ENCODE measurements at places on chromosomes 16 and 17. TPM values are rescaled to one million over a fixed set of nuclear protein-coding genes. Genes with fewer than 3 reads are reported as not detected.

- DNase-seq, result no peak
- peaks cover 55% of the 10 kb centered on the region for H3K36me3 ChIP-seq
- no peak overlapping the region for H3K27ac ChIP-seq
- H3K4me1 ChIP-seq, result peaks cover 5% of the 10 kb centered on the region
- H3K4me3 ChIP-seq, result no peak overlapping the region
These were observed 7.6 kb downstream of the EME1 start for GRCh38 chr17:50380369-50381259.

DNA sequence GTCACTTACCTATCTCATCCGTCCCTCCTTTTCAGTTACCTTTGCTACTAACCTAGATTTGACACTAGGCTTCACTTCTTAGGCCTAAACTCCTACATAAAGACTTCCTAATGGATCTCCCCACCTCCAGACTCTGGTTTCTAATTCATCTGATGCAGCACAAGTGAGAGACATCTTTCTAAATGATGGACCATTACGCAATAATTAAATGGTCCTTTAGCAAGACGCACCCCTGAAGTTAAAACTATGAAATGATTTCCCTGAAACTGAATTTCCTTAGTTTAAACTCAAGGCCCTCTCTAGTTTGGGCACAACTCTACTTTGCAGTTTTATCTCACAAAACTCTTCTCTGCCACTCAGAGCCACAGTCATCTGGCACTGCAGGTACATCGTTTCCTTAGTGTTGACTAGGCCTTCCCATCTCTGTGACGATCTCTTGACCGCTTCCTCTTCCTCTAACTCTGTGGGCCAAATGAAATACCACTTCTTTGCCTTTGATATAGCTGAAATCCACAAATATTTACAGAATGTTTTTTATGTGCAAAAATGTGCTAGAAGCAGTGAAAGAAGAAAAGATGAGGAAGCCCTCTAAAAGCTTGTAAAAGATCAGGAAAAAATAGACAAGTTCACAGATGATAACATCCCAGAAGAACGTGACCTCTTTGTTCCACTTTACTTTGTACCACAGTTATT lies 3.3 kb downstream of the SYNRG start:
- no peak for DNase-seq
- no peaks in the 10 kb centered on the region for H3K27me3 ChIP-seq
- no peak overlapping the region for H3K27ac ChIP-seq
- no peak overlapping the region for H3K4me3 ChIP-seq
- H3K4me1 ChIP-seq, result peaks cover 40% of the 10 kb centered on the region
- peaks cover 9% of the 10 kb centered on the region for H3K36me3 ChIP-seq

Gene FAM20A
- total RNA-seq, result 4.6 TPM

GRCh38 chr17:40068917-40069750 lies 6.4 kb downstream of the THRA start:
- peak; percentile 94 for DNase-seq
- H3K27me3 ChIP-seq, result no peaks in the 10 kb centered on the region
- peak overlapping the region; percentile 91 for H3K27ac ChIP-seq
- peak overlapping the region; percentile 31 for H3K4me3 ChIP-seq

- H3K36me3 ChIP-seq, result peaks cover 37% of the 10 kb centered on the region
- peaks cover 29% of the 10 kb centered on the region for H3K4me1 ChIP-seq
- H3K27ac ChIP-seq, result peak overlapping the region; percentile 99
- no peak for DNase-seq
- H3K4me3 ChIP-seq, result peak overlapping the region; percentile 85
- H3K27me3 ChIP-seq, result no peaks in the 10 kb centered on the region
These were observed 573 bp downstream of the CTDNEP1 start for GRCh38 chr17:7250695-7251627.

Gene MAPK8IP3
- total RNA-seq, result 96.0 TPM

DNA sequence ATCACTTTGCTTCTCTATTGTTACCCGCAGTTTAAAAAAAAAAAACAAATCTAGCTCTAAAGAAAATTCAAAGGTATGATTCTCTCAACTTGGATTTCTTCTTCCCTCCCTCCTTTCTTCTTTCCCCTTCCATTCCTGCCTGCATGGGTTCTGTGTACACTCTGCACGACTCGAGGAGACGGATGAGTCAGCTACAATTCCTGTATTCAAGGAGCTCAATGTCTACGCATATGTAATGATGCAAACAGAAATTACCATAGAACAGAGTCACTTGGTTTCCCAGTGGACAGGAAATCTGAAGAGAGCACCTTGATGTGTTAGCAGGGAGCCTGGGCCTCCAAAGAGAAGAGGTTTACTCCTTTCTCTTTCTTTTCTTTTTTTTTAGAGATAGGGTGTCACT lies 92.3 kb downstream of the VPS53 start:
- H3K27me3 ChIP-seq, result no peaks in the 10 kb centered on the region
- H3K27ac ChIP-seq, result no peak overlapping the region

GRCh38 chr17:65533056-65533745 lies 28.2 kb downstream of the AXIN2 start:
- H3K27me3 ChIP-seq, result no peaks in the 10 kb centered on the region
- H3K36me3 ChIP-seq, result peaks cover 60% of the 10 kb centered on the region
- H3K4me1 ChIP-seq, result peaks cover 31% of the 10 kb centered on the region
- DNase-seq, result no peak
- no peak overlapping the region for H3K4me3 ChIP-seq

Gene TPPP3
- 6.7 TPM for total RNA-seq

DNA sequence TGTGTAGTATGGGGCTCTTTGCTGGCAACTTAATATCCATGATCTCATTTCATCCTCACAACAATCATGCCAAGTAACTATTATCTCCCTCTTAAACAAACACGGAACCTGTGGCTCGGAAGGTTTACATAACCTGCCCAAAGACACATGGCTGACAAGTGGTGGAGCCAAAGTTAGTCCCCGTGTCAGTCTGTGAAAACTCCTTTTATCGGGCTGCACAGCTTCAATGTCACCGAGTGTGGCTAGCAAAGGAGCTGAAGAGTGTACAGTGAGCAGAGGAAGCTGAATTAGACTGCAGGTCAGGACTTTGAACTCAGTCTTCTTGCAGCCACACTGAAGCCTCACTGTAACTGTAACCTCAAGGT lies 80.3 kb downstream of the PARN start:
- DNase-seq, result no peak
- peaks cover 4% of the 10 kb centered on the region for H3K4me1 ChIP-seq
- H3K36me3 ChIP-seq, result peaks cover 80% of the 10 kb centered on the region
- no peak overlapping the region for H3K4me3 ChIP-seq

DNA sequence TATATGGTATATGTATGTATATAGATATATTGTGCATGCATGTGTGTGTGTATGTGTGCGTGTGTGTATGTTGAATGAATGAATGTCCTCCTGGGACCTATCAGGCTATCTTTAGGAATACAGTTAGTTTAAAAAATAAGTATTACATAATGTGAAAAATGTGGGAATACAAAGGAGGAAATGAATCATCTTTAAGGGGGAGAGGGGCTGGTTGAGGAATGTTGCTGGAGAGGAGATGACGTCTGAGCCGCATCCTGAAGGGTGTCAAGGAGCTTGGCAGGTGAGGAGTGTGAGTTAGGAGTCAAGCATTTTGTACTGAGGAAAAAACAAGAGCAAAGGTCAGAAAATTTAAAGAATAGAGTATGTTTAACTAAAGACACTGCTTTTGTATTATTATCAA lies 62.4 kb upstream of the NLK start:
- no peak overlapping the region for H3K27ac ChIP-seq
- H3K27me3 ChIP-seq, result no peaks in the 10 kb centered on the region
- peaks cover 8% of the 10 kb centered on the region for H3K4me1 ChIP-seq
- no peaks in the 10 kb centered on the region for H3K36me3 ChIP-seq
- no peak overlapping the region for H3K4me3 ChIP-seq

DNA sequence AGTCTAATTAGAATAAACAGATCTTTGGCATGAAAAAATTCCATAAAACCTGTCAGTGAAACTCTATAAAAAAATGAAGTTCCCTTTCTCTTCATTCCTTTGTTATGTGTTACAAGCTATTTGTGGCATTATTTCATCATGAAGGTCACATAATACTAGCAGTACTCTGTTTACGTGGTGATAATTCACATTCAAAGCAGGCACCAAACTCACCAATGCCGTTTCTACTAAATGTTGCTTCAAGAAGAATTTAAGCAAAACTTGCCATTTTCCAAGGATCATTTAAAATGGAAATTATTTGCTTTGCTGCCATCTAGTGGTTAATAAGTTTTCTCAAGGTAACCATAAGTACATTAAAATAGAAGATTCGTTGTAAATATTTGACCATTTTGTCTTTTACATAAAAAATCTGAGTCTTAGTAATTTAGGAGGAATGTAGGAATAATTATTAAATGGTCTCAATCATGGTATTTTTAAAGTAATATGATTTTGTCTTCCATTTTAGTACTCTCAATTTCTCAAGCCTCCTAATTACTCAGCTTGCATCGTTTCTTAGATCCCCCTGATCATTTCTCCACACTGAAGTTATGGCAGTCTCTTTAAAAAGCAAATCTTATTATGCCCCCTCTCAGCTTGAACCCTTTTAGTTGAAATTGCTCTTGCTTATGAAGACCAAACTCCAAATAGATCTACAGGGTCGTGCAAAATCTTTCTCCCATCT lies 80.8 kb downstream of the OMG start:
- H3K27me3 ChIP-seq, result no peaks in the 10 kb centered on the region
- DNase-seq, result no peak
- no peak overlapping the region for H3K4me3 ChIP-seq
- H3K36me3 ChIP-seq, result no peaks in the 10 kb centered on the region
- no peak overlapping the region for H3K27ac ChIP-seq

- H3K27ac ChIP-seq, result no peak overlapping the region
- H3K4me3 ChIP-seq, result no peak overlapping the region
- no peaks in the 10 kb centered on the region for H3K4me1 ChIP-seq
- H3K36me3 ChIP-seq, result no peaks in the 10 kb centered on the region
- no peak for DNase-seq
These were observed 194.6 kb upstream of the SDK2 start for GRCh38 chr17:73838815-73839214.

Gene MYL11
- total RNA-seq, result not detected

Gene MLX
- total RNA-seq, result 45.7 TPM

Gene VAT1L
- total RNA-seq, result 23.9 TPM

GRCh38 chr17:57946798-57947358 lies 8.3 kb downstream of the CUEDC1 start:
- peak; percentile 57 for DNase-seq
- peak overlapping the region; percentile 86 for H3K27ac ChIP-seq
- no peaks in the 10 kb centered on the region for H3K27me3 ChIP-seq
- H3K4me1 ChIP-seq, result peaks cover 98% of the 10 kb centered on the region
- H3K4me3 ChIP-seq, result peak overlapping the region; percentile 53

GRCh38 chr17:28549236-28550132 lies 2.9 kb downstream of the UNC119 start:
- H3K4me3 ChIP-seq, result no peak overlapping the region
- H3K27me3 ChIP-seq, result no peaks in the 10 kb centered on the region
- no peaks in the 10 kb centered on the region for H3K36me3 ChIP-seq
- H3K27ac ChIP-seq, result no peak overlapping the region

Gene MT1M
- 5.6 TPM for total RNA-seq

- H3K4me1 ChIP-seq, result peaks cover 100% of the 10 kb centered on the region
- no peak overlapping the region for H3K4me3 ChIP-seq
- H3K36me3 ChIP-seq, result no peaks in the 10 kb centered on the region
- no peaks in the 10 kb centered on the region for H3K27me3 ChIP-seq
- no peak for DNase-seq
These were observed 23.1 kb downstream of the CREBBP start for GRCh38 chr16:3857189-3858043.

- H3K27me3 ChIP-seq, result no peaks in the 10 kb centered on the region
- no peak overlapping the region for H3K27ac ChIP-seq
- no peaks in the 10 kb centered on the region for H3K4me1 ChIP-seq
- no peaks in the 10 kb centered on the region for H3K36me3 ChIP-seq
- no peak overlapping the region for H3K4me3 ChIP-seq
These were observed 826.8 kb upstream of the KIF2B start for GRCh38 chr17:52995881-52996280.

DNA sequence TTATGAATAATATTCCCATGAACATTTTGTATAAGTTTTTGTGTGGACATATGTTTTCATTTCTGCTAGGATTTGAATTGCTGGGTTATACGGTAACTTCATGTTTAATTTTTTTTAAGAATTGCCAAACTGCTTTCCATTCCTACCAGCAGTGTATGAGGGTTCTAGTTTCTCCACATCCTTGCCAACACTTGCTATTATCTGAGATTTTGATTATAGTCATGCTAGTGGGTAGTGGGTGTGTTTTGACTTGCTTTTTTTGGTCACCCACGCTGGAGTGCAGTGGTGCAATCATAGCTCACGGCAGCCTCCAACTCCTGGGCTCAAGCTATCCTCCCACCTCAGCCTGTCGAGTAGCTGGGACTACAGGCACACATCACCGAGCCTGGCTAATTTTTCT lies 3.0 kb upstream of the EEF2K start:
- H3K4me1 ChIP-seq, result peaks cover 19% of the 10 kb centered on the region
- no peak overlapping the region for H3K27ac ChIP-seq
- H3K4me3 ChIP-seq, result no peak overlapping the region
- H3K27me3 ChIP-seq, result no peaks in the 10 kb centered on the region
- no peak for DNase-seq

Gene HOXB7
- total RNA-seq, result 0.25 TPM

Gene CACNG4
- not detected for total RNA-seq

- DNase-seq, result no peak
- H3K4me3 ChIP-seq, result no peak overlapping the region
- H3K27me3 ChIP-seq, result no peaks in the 10 kb centered on the region
- H3K27ac ChIP-seq, result peak overlapping the region; percentile 73
- H3K4me1 ChIP-seq, result peaks cover 78% of the 10 kb centered on the region
These were observed 7.4 kb downstream of the USP22 start for GRCh38 chr17:21035406-21035805.

Gene CPHXL2
- total RNA-seq, result not detected

- H3K27me3 ChIP-seq, result no peaks in the 10 kb centered on the region
- H3K27ac ChIP-seq, result no peak overlapping the region
- H3K4me1 ChIP-seq, result no peaks in the 10 kb centered on the region
- H3K4me3 ChIP-seq, result no peak overlapping the region
These were observed 24.5 kb upstream of the DUSP14 start for GRCh38 chr17:37465069-37465616.

- no peaks in the 10 kb centered on the region for H3K27me3 ChIP-seq
- no peak overlapping the region for H3K4me3 ChIP-seq
- no peaks in the 10 kb centered on the region for H3K36me3 ChIP-seq
- DNase-seq, result no peak
- peaks cover 3% of the 10 kb centered on the region for H3K4me1 ChIP-seq
These were observed 6.1 kb upstream of the EFTUD2 start for GRCh38 chr17:44905006-44906000.

GRCh38 chr17:78238823-78239488 lies 7.5 kb downstream of the TMEM235 start:
- H3K4me1 ChIP-seq, result no peaks in the 10 kb centered on the region
- H3K4me3 ChIP-seq, result no peak overlapping the region
- no peak for DNase-seq
- no peaks in the 10 kb centered on the region for H3K36me3 ChIP-seq
- no peak overlapping the region for H3K27ac ChIP-seq

- DNase-seq, result no peak
- peak overlapping the region; percentile 64 for H3K27ac ChIP-seq
- peaks cover 7% of the 10 kb centered on the region for H3K4me1 ChIP-seq
- H3K36me3 ChIP-seq, result no peaks in the 10 kb centered on the region
- H3K27me3 ChIP-seq, result peaks cover 2% of the 10 kb centered on the region
- peak overlapping the region; percentile 17 for H3K4me3 ChIP-seq
These were observed 354.0 kb downstream of the FOXL1 start for GRCh38 chr16:86932130-86932982.

Measured in heart right ventricle (tissue), 16 donors.